Activated naive CD4-positive, alpha-beta T cell treated with anti-CD3 and anti-CD28 coated beads, Interleukin-2, amount 10 ng/mL, durations not matched to agents 5 hours and 36 hours (primary cell): ENCODE measurements at places on chromosomes 5 and 9. TPM values are rescaled to one million over a fixed set of nuclear protein-coding genes. Genes with fewer than 3 reads are reported as not detected.

The DDX46 gene
- 57.3 TPM for total RNA-seq

The DYNC2I2 gene
- 46.0 TPM for total RNA-seq

The MTX3 gene
- 11.3 TPM for total RNA-seq

The ENTPD2 gene
- 0.25 TPM for total RNA-seq

The WDR41 gene
- total RNA-seq = 17.2 TPM

The ARAP3 gene
- 7.3 TPM for total RNA-seq

The DMRT3 gene
- not detected for total RNA-seq

The SLC12A7 gene
- 93.9 TPM for total RNA-seq

The C9orf153 gene
- not detected for total RNA-seq

The PCDHGC3 gene
- total RNA-seq = not detected

The SLC4A9 gene
- total RNA-seq = 0.68 TPM

The NEUROG1 gene
- total RNA-seq = not detected

The MRPS30 gene
- 38.5 TPM for total RNA-seq

The UBE2D2 gene
- 220 TPM for total RNA-seq

The MARVELD2 gene
- 0.30 TPM for total RNA-seq

The FAM114A2 gene
- 25.7 TPM for total RNA-seq

The TEX10 gene
- 18.0 TPM for total RNA-seq

The POLR3G gene
- 1.7 TPM for total RNA-seq

The CCDC152 gene
- 4.2 TPM for total RNA-seq

The CCL21 gene
- not detected for total RNA-seq

The HCN1 gene
- total RNA-seq = not detected

The HEMGN gene
- 2.0 TPM for total RNA-seq

The KIF3A gene
- total RNA-seq = 9.8 TPM

The SHLD3 gene
- total RNA-seq = 4.7 TPM

The SOX30 gene
- 0.12 TPM for total RNA-seq

The CATSPER3 gene
- total RNA-seq = 1.1 TPM

The LAMC3 gene
- 0.10 TPM for total RNA-seq

The LURAP1L gene
- not detected for total RNA-seq

The TNFSF8 gene
- total RNA-seq = 82.9 TPM

The NUDT12 gene
- total RNA-seq = 0.66 TPM

The RPP25L gene
- total RNA-seq = 32.5 TPM

The LRRC70 gene
- total RNA-seq = 0.88 TPM

The ZNF454 gene
- not detected for total RNA-seq

The PCDHGA12 gene
- not detected for total RNA-seq

The ECM2 gene
- total RNA-seq = not detected

The IRX2 gene
- total RNA-seq = not detected

The SPINK7 gene
- not detected for total RNA-seq

The NSUN2 gene
- total RNA-seq = 69.1 TPM

The EGR1 gene
- 10.1 TPM for total RNA-seq

The DRD1 gene
- not detected for total RNA-seq

The TAF11L14 gene
- not detected for total RNA-seq

The LOX gene
- not detected for total RNA-seq

The PCDHB16 gene
- not detected for total RNA-seq

The WNT8A gene
- total RNA-seq = not detected

The PIP5KL1 gene
- 1.2 TPM for total RNA-seq

The IFNK gene
- not detected for total RNA-seq

The RNF180 gene
- total RNA-seq = not detected

The PTGS1 gene
- total RNA-seq = not detected

The KCNIP1 gene
- not detected for total RNA-seq

The NR5A1 gene
- total RNA-seq = not detected

The SLC6A19 gene
- not detected for total RNA-seq

The GNE gene
- total RNA-seq = 15.3 TPM
